ENCODE measurements at places on chromosomes 1 and 21.

- peak; percentile 10 for DNase-seq
These were observed 47.8 kb upstream of the BTG3 start for GRCh38 chr21:17660452-17660851.

DNA sequence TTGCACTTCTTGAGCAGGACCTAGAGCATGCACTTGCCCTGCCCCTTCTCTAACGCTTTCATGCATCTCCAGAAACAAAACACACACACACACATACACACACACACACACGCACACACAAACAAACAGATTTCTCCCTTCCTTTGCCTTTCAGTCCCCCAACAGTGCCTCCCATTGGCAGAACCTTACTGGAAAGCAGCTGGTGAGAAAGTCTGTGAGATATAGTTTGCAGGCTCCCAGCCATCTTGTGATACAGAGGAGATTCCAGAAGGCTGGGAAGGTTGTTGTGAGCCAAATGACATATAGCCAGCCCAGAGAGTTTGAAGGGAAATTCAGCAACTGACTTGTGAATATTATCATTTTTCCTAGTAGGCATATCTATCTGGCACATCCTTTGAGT is 35.9 kb upstream of the ZRANB2 start:
- no peak for DNase-seq

- DNase-seq: no peak
These were observed 17.7 kb downstream of the DHCR24 start for GRCh38 chr1:54869173-54869851.

DNA sequence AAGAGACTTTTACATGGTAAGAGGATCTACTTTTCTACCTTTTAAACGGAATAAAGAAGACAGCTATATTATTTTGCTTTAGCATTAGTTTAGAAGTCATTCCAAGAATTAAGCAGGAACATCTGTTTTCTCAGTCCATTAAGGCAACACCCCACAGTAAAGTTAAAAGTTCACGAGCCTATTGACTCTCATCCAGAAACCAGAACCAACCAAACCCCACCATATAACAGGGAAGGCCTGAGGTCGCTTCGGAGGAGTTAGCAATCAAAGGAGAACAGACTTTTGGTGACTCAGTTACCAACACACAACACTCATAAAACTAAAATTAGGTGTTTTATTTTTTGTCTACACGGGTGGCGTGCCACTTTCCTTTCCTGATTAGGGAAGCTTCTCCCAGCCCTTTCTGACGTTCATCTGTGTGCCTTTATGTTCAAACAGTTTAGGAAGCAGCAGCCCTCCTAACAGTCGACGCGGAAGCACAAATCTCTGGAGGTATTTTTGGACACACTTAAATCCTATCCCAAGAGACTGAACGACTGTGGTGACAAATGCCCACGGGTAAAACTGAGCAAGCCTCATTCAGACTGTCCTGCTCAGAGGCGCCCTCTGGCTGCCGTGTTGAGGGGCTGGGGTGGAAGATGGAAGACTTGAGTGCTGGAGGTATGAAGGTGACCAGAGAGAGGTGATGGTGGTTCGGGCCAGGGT is 8.6 kb upstream of the PLA2G2C start:
- DNase-seq: peak; percentile 75

- no peak for DNase-seq
These were observed 140.1 kb downstream of the MACF1 start for GRCh38 chr1:39344394-39345154.

- DNase-seq: peak; percentile 90
These were observed 149.6 kb downstream of the DISC1 start for GRCh38 chr1:231776010-231776756.

DNA sequence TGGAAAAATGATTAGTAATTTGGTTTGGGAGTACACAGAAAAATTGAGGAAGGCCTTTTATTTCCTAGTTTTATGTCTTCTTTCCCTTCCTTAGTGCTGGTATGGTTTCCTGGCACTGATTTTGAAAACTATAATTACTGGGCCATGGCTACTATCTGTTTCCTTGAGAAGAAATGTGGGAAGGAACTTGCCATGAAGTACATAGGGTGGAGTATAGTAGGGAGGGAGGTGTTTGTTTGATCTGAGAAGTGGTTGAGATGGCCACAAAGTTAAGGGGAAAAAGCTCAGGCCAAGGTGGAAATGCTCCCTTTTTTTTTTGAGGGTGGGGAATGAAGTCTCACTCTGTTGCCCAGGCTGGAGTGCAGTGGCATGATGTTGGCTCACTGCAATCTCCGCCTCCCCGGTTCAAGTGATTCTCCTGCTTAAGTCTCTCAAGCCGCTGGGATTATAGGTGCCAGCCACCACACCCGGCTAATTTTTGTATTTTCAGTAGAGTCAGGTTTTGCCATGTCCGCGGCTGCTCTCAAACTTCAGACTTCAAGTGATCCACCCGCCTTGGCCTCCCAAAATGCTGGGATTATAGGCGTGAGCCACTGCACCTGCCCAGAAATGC is 11.3 kb downstream of the HJV start:
- DNase-seq: no peak

DNA sequence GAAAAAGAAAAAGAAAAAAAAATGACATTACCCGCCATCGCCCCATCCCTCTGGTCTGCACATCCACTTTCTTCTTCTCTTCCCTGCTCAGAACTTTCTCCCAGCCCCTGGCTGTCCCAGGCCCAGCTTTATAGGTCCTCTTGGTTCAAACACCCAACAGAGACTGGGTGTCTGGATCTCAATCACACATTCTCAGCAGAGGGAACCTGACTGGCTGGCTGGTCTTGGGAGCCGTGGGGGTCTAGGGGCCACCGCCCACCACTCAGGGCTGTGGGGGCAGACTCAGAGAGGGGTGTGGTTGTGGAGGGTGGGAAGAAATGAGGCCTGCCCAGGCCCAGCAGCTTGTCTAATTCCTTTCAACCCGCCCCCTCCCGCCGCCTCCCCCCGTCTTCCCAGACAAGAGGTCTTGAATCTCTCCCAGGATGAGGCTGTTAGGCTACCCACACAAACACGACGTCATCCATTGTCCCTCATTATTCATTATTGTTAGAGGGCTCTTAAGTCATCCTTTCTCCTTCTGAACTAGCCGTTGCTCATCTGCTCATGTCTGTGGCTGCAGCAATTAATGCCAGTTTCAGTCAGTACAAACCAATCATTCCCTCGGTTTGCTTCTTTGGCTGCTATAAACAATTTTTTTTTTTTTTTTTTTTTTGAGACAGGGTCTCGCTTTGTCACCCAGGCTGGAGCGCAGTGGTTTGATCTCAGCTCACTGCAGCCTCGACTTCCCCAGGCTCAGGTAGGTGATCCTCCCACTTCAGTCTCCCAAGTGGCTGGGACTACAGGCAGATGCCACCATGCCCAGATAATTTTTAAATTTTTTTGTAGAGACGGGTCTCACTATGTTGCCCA is 40.6 kb upstream of the CLIC4 start:
- no peak for DNase-seq

GRCh38 chr21:19320291-19320690 is 916.7 kb upstream of the TMPRSS15 start:
- no peak for DNase-seq

All from AG08395 (cell line).